ENCODE measurements at places on chromosomes 5 and 9.

GRCh38 chr5:17431272-17432050 lies 66.6 kb upstream of the TAF11L2 start:
- no peak for DNase-seq

- no peak for DNase-seq
Observed at GRCh38 chr5:157640406-157641066, 11.7 kb downstream of the SOX30 start.

GRCh38 chr5:67243944-67244343 lies 47.3 kb upstream of the CD180 start:
- no peak for DNase-seq

DNA sequence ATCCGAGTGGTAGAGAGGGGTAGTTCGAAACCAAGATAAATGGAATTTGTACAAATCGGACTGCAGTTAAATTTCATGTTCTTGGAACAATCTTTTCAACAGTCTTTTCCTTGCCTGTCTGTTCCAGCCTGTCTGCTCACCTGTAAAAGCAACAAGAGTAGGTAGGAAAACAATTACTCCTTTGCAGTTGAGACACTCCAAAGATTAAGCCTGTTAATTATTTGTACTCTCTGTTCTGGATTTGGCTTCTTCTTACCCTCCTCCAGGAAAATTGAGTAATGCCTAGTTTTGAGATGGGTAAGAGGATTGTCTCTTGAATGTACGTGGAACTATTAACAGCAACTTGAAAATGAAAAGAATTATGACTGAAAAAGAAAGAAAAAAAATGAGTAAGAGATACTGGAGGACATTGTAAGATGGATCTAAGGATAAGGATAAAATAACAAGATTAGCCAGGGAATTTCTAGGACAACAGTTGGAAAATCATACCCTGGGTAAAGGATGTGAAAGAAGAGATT lies 24.3 kb downstream of the SPAAR start:
- DNase-seq: no peak

DNA sequence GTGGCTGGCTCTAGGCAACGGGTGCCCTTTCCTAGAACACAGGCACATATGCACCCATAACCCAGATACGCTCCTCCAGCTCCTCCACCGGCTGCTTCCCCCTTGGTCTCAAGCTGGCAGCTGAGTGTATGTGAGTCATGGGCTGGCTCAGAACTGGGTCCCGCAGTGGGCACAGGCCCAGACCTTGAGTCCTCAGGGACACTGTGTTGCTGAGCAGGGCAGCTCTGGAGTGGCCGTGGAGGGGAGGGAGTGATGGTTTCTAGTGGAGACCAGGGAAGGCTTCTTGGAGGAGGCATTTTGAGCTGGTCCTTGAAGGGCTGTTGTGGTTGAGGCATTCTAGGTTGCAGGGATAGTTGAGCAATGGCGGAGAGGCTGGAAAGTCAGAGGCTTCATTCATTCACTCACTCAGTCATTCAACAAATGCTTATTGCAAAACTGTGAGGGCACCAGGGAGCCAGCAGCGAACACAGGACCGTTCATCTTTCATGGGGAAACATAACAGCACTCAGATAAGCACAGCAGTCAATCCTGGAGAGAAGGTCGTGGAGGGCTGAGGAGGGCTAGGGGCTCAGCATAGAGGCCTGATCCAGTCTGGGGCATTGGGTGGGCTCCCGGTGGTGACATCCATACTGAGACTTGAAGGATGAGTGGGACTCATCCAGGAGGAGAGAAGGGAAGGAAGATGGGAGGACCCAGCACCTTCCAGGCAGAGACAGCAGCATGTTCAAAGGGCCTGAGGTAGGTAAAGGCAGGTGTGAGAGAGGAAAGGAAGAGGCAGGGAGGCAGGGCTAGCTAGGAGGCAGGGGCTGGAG lies 2.4 kb downstream of the BBLN start:
- no peak for DNase-seq

DNA sequence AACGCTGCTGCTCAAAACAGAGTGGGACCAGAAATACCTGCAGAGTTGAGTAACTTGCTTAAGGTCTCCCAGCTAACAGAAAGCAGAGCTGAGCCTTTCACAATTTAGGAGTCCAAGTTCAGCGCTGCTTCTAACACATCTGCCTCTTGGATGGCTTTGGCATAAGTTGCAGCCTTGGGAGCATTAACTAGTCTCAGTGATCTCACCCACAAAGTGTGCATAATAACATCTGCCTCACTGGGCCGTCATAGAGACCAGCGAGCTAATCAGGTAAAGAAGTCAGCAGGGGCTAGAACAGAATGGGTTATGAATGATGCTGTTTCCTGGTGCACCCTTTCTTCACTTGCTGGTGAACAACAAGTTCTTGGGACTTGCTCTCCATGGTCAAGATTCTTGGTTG lies 36.5 kb downstream of the WWC1 start:
- no peak for DNase-seq

GRCh38 chr5:154753792-154754191 lies 1.4 kb upstream of the LARP1 start:
- DNase-seq: no peak

All from NCI-H345 (cell line).